ENCODE measurements at places on chromosomes 2 and 18.

DNA sequence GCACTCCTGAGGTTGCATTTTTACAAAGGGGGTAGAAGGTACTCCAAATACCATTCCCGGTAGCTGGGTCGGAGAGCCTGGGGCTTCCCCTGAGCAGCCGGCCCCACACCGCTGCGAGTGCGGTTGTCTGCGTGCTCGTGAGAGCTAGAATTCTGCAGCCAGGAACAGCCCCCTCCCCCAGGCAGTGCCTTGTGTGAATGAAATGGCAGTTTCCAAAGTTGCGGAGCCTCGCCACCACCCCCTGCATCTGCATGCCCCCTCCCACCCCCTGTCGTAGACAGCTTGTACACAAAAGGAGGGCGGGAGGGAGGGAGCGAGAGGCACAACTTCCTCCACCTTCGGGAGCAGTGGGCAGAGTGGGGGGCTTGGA lies 1.1 kb downstream of the MYCN start:
- no peak for DNase-seq

GRCh38 chr2:150046810-150047209 lies 440.7 kb downstream of the RND3 start:
- no peak for DNase-seq

DNA sequence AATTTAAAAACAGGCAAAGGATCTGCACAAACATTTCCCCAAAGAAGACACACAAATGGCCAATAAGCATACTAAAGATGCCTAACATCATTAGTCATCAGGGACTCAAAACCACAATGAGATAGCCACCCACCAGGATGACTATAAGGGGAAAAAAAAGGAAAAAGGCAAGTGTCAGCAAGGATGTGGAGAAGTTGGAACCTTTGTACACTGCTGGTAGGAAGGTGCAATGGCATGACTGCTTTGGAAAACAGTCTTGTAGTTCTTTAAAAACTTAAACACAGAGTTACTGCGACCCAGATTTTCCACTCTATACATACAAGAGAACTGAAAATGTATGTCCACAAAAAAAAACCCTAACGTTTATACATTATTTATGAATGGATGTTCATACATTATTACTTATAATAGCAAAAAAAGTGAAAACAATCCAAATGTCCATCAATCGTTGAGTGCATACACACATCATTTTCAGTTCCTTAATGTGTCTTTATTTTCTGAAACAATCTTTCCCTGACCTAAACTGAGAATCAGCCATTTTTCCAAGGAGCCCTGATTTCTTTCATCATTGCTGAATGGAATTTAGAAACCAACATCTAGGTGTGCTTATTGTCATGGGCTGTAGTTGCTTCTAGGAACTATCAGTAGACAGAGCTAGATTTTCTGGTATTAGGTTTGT lies 64.7 kb upstream of the TLK1 start:
- no peak for DNase-seq

DNA sequence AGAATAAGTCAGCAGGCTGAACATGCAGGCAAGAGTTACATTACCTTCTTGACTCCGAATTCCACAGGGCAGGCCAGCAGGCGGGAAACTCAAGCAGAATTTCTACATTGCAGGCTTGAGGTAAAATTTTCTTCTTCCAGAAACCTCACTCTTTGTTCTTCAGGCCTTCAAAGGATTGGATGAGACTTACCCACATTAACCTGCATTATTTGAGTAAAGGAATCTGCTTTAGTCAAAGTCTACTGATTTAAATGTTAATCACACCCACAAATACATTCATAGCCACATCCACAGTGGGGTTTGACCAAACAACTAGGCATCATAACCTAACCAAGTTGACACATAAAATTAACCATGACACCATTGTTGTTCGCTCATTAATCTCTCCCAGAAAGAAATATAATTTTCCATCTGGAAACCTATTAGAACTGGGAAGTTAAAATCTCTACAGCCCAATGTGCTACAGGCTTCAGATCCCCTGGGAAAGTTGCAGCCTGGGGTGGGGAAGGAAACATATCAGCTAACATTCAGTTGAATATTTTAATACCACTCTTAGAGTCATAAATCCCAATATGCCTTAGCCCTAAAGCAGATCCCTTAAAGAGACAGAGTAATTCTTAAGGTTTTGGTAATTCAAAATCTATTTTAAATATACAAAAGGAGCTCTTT lies 468.2 kb upstream of the TNP1 start:
- DNase-seq, result no peak

DNA sequence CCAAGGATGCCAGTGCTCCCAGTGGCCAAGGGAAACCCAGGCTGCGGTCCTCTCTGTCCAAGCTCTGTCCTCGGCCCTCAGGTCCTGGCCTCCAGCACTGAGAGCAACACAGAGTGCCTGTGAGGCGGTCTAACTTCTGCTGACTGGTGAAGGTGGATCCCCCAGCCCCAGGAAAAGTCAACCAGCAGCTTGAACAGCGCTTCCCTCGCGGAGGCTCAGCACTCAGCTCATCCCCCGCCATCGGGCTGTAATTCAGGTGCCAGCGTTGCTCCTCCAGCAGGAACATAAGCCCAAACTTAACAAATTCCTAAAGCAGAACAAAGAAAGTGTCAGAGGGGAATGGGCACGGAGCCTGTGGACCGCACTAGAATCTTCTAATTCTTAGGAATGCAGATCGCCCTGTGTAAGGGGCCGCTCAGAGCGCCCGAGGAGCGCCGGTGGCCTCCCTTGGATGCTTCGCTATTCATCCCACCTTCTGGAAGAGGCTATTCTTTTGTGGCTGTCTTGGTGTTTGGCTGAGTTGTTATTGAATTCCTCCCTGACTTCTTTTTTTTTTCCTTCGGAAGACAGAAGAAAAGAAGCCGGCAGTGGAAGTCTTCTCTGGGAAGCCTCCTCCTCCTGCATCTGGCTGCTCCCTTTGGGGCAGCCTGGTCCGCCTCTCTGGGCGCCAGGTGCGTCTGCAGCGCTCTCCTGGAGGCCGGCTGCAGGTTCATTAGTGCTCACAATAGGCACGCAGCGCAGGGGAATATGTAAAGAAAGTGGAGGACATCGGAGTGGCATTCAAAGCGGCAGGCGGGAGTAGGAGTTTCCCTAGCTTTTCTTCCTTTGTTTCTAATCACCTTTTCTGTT lies 905.6 kb downstream of the TSN start:
- DNase-seq, result no peak

- no peak for DNase-seq
These were observed 1.1 kb downstream of the PTH2R start for GRCh38 chr2:208407667-208408066.

DNA sequence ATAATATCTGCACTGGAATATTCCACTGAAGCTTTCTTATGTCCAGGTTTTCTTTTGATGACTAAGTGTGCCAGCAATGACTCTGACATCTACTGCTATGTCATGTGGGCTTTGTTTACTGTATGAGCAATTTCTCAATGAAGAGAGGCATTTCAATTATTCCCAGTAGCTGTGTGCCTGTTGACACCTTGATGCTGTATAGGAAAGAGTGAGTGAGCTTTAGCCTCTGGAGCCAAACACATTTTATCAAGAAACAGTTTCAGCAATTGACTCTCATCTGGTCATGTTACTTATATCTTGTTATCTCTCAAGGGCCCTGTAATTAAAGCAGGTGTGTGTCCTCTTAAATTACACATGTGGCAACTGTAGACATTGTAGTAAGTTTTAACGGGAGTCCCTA lies 493.2 kb upstream of the FANCL start:
- no peak for DNase-seq

DNA sequence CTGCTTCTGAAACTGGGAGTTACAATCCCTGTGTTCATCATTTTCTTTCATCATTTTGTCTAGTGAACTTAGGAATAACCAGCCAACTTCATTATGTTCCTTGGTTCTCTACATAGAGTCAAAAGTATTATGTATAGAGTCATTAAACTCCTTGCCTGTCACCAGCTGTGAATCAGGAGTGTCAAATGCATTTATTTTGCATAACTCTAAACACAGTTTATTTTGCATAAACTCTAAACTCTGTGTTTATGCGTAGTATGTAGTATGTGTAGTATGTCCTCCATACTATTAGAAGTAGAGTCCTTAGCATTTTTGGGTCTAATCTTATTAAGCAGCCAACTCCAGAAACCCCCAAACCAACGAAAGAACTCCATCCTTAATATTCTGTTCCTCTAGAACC lies 164.4 kb downstream of the EVA1A start:
- no peak for DNase-seq

- DNase-seq, result no peak
These were observed 78.4 kb downstream of the MAPK4 start for GRCh38 chr18:50638016-50638883.

DNA sequence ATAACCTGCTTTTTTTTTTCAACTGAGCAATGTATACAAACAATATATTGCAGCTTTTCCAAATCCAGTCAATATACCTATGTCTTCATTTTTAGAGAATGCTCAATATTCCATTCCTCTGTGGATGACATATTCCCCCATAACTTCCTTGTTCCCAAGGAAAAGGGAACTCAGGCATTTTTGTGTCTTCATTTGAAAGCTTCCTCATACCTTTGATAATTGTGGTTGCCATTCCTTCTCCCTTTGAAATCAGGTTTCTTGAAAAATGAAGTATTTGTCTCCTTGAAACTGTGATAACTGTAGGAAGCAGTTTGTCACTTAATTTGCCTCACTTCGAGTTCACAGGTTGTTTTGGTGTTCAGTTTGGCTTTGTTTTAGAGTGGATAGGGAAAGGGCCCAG lies 13.5 kb downstream of the ELAC1 start:
- no peak for DNase-seq

Data from stimulated activated CD4-positive, alpha-beta T cell treated with anti-CD3 and anti-CD28 coated beads, TNF-alpha, amount 100 ng/mL, for 48 hours (primary cell).